ENCODE measurements at places on chromosomes 6 and 20.

DNA sequence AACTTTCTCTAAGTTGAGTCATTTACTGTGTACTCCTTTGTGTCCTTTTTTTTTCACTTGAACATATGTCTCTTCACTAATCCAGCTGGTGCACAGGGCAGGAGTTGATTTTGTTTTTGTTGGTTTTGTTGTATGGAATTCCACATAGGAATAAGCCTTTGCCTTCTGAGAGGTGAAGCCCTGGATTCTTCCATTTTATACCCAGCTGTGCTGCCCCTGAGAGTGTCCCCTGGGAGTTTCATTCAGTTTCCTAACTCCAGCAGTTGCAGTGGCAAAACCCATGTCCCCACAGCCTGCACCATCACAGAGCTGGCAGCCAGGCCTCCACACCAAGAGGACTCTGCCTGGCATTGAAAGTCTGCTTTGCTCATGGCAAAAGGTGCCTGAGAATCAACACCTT is 107.3 kb upstream of the SYNDIG1 start:
- DNase-seq: no peak

DNA sequence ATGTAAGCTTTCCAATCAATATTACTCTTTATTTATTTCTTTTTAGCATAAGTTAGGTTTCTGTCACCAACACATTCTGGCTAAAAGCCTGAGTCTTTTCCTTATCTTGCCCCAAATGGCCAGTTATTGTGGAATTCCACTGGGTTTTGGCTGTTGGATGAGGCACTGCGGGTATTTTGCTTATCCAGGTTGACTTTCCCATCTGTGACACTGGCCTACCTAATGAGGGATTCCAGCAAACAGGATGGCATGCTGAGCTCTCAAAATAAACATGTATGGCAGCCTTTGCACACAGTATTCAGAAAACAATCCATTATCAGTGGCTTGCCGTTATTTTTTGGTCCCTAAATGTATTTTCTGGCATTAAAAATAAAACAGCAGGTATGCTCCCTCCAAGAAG is 6.5 kb upstream of the RALGAPB start:
- DNase-seq: no peak

GRCh38 chr6:166424431-166424830 is 41.7 kb upstream of the MPC1 start:
- no peak for DNase-seq

GRCh38 chr20:49990271-49990720 is 7.5 kb downstream of the SNAI1 start:
- DNase-seq: no peak

DNA sequence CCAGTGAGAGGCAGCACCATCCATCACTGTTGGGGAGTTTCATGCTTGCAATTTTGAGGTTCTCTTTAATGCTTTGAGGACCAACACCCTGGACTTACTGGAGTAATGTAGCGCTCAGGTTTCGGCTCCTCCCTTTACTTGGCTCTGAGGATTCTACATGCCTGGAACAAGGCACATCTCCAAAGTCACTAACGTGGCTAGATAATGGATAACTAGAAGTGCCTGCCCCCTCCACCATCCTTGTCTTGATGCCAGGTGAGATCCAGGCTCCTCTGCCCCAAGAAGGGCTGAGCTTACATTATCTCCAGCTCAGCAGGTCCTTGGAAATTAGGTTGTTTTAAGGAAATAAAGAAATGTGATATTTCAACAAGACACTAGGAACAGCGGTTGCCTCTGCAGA is 75.5 kb upstream of the ZNFX1 start:
- no peak for DNase-seq

- DNase-seq: no peak
These were observed 334.1 kb upstream of the KCNQ5 start for GRCh38 chr6:72287801-72288200.

- DNase-seq: no peak
These were observed 178.0 kb downstream of the CLIC5 start for GRCh38 chr6:45837541-45838200.

Data from GM13977 (cell line).